ENCODE measurements at places on chromosomes 11 and 22.

- DNase-seq = peak; percentile 44
These were observed 886 bp downstream of the PITPNM1 start for GRCh38 chr11:67504005-67504949.

GRCh38 chr11:123137431-123138224 is 57.4 kb downstream of the CLMP start:
- DNase-seq = no peak

- DNase-seq = no peak
These were observed 728 bp downstream of the CTTN start for GRCh38 chr11:70398834-70399680.

- DNase-seq = no peak
These were observed 292.5 kb downstream of the BRD1 start for GRCh38 chr22:49535126-49535525.

DNA sequence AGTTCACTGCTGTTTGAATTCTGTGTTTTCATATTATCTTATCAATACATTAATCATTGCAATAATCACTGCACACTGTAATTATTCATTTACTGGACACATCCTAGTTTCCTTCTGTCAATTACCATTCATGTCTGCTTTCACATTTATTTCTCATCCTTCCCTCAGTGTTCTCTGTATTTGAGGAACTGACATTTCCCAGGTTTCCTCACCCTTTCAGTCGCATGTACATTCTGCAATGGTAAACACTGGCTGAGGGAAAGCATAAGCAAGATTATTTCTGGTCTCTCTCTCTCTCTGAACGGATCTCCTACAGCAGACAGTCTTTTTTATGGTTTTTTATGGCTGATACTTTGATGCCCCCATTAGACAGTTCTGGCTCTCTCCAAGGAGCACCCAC is 4.2 kb upstream of the HBD start:
- DNase-seq = no peak

Measured in progenitor cell of endocrine pancreas (in vitro differentiated cells).